ENCODE measurements at places on chromosomes 5 and 9. TPM values are rescaled to one million over a fixed set of nuclear protein-coding genes. Genes with fewer than 3 reads are reported as not detected.

DNA sequence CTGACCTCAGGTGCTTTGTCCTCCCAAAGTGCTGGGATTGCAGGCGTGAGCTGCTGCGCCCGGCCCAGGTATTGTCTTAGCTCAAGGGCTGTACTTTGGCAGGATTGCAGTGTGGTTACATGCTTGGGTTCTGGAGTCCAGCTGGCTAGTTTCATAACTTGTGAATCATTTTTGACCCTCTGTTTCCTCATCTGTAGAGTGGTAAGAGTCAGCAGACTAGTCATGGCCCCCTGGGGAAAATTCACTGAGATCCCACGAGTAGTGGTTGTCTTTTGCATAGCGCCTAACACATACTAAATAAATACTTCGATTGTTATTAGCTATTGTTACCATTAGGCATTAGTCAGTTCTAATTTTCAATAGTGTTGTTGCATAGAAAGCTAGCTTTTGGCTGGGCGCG is 14.3 kb downstream of the PTPA start:
- no peak for DNase-seq

The GDNF gene
- not detected for total RNA-seq

The ERAP2 gene
- total RNA-seq, result 10.0 TPM

DNA sequence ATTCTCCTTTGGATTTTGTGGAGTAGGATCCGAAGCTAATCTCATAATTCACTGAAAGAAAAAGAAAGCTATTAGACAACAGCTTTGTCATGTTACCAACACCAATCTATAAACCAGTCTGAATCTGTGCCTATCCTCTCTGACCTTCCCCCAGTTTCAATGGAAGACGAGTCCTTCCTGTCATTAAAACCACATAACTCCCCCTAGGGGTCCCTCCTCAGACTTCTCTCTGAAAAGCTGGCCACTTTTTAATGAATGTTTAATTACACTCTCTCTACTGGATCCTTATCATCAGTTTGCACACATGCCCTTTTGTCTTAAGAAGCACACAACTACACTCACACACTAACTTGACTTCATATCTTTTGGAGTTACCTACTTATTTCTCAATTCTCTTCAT is 98.0 kb upstream of the TSLP start:
- no peak for DNase-seq

- DNase-seq, result no peak
Measured at GRCh38 chr9:71692337-71692736, 76.0 kb downstream of the CEMIP2 start.

The PCDHB15 gene
- total RNA-seq, result 0.55 TPM

GRCh38 chr5:99879791-99880511 is 655.2 kb upstream of the FAM174A start:
- no peak for DNase-seq

The DEPDC1B gene
- total RNA-seq, result 18.7 TPM

DNA sequence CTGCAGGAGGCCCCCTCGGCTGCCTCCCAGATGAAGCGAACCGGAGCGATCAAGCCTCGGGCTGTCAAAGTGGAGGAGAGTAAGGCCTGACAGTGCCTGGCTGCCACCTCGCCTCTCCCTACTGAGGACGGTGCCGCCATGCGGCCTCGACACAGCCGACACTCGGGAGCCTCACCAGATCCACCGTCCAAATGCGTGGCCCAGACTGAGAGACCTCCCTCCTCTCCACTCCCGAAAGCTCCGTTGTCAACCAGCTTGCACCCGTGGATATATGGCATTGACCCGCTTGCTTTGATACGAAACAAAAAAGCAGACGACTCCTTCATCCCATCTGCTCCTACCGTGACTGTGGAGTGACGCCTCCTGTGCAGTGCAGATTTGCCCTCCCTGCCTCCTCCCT is 6.9 kb upstream of the POMT1 start:
- DNase-seq, result no peak
